ENCODE measurements at places on chromosomes 7 and 10.

GRCh38 chr7:151060113-151060415 lies 675 bp downstream of the SLC4A2 start:
- DNase-seq, result no peak

DNA sequence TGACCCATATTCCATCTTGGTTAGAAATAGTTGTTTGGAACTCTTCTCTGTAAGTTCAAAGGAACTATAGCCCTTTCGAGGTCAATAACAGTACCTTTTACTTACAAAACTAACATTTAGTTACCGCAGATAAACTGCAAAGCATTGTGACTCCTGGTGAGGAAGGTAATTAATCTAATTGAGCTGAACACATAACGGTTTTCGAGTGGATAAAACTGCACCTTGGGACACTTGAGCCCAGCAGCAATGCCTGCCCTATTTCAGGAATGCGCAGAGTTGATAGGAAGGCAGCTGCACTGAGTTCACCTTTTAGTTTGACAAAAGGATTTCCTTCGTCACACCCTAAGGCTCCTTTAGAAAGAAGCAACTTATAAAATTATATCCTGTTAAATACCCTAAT lies 75.4 kb downstream of the JAZF1 start:
- no peak for DNase-seq

DNA sequence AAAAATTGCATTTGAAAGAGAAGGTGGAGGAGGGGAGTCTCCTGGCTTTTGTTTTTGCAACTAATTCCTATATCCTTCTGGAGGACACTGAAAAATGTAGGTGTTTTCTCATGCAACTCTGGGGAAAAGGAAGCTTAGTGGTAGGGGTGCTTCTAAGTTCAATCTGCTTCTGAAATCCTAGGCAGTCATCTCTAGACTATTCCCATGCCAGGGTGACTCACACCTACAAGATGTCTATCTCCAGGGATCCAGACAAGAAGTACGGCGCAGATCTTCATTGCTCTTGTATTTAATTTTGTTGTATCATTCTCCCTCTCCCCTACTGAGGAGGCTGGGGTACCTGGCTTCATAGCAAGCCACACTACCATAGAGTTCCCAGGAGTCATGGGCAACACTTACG lies 258.8 kb downstream of the PHF14 start:
- no peak for DNase-seq

DNA sequence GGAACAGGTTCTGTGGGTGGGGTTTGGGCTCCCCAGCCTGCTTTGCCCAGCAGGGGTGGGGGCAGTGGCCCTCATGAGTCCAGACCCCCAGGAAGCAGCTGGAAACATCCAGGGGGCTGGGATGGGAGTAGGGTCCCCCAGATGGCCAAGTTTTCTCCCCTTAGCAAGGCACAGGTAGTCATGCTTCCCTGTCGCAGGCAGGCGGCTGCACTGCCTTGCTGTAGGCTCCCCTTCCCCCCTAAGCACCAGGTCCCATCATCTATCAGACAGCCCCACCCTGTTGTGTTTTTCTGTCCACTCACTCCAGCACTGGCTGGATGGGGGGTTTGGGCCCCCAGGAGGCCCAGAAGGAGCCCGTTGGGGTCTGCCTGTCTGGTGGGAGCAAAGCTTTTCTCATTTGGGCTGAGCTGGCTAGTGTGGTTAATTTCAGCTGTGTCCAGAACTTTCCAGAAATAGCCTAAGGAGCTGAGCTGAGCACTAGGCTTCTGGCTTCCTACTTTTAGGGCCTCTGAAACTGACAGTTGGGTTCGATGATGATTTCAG lies 7.9 kb downstream of the BRI3 start:
- DNase-seq, result no peak

- no peak for DNase-seq
Observed at GRCh38 chr10:126169899-126170298, 218.4 kb downstream of the ADAM12 start.

DNA sequence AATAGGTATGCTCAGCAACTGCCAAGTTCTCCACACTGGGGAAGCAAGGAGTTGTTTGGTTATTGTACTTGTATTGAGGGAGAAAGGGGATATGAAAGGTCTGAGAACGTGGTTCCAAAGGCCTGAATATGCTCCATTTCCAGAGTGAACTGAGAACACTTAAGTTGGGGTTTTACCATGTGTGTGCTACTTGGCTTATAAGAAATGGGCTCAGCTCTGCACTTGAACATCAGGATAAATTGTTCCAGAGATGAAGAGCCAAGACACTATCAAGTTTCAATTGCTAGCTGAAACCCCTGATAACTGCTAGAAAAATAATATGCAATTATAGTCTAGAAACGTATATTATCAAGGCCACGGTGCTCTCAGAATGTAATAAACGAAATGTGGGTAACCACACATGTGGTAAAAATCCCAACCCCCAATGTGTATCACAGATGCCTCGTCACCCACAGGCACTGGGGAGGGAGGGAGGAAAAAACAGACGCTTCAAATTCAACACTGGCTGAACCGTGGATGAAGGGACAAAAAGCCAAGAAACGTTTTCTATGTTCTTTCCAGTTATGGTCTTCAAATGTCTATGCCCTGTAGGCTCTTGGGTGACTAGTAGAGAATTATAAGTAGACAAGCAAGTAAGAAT lies 16.3 kb downstream of the ELMO1 start:
- DNase-seq, result peak; percentile 54

- no peak for DNase-seq
Observed at GRCh38 chr10:126924915-126925300, 19.7 kb downstream of the DOCK1 start.

DNA sequence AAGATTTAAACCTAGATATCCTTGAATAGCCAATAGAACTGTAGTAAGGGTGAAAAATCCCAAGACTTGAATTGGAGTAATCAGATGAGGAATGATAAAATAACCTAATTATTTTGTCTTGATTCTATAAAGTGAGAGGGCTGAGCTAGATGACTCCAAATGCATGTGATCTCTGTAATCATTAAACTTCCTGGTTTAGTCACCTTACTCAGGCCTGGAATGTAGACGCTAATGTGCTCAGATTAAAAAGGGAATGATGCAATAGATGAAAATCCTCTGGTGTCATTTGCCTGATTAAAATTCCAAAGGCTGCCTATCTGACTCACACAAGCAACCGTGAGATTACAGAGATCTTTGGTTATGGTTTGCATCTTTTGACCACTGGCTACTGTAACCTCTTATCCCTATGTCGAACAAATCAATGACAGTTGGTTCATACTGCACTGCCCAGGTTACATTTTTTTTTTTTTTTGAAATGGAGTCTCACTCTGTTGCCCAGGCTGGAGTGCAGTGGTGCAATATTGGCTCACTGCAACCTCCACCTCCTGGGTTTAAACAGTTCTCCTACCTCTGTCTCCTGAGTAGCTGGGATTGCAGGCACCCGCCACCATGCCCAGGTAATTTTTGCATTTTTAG lies 2.9 kb upstream of the HKDC1 start:
- DNase-seq, result no peak

DNA sequence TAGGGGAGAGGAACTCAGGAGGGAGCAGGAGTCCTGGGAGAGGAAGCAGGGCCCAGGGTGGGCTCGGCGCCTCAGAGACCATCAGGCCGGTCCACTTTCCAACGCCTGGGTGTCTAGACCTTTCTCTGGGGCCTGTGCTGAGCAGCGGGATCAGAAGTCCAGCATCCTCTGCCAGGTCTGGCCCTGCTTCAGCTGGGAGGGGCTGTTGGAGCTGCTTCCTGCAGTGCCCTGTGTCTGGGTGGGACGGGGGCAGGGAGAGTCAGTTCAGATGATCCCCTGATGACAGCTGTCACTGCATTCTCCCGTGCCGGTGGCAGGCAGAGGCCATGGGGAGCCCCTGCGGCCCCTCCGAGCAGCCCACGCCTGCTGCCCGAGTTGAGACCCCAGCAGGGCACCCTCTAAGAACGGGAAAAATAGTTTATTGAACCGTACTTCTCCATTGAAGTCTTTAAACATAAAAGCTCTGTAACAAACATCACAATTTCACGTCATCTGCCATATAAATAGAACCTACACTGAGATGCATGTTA lies 23.3 kb downstream of the AP5Z1 start:
- DNase-seq, result no peak

DNA sequence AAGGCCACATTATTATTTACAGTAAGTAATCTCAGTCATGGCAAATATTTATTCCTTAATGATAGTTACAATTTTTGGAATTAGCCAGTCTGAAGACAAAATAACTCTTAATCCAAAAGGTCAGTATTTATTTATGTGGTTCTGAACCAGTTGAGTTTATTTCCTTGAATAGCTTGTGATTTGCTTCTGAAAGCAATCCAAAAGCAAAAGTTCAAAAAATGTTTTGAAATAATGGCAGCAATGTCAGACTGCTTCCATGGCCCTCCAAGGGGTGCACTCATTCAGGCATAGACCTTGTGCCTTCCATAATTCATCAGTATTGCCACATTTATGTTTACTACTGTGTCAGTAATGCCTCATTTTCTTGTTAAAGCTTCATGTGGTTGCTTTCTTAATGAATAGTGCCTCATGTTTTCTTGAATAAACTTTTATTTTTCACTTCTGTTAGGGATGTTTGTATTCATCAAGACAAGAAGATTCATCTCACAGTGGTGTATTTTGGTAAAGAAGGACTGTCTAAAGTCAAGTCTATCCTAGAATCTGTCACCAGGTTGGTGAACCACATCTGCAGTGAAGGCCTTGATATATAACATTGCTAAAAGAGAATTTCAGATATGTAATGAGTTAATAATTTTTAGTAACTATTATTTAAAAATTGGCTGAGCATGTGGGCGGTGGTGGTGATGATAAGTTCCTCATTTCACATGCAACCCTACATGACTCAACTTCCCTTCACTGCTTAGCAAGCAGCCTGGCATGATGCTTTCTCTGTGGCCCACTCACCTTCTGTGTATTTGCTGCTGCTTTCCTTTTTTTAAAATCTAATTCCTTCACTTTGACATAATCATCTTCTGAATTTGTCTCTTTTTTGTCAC lies 22.0 kb downstream of the CSGALNACT2 start:
- peak; percentile 57 for DNase-seq

DNA sequence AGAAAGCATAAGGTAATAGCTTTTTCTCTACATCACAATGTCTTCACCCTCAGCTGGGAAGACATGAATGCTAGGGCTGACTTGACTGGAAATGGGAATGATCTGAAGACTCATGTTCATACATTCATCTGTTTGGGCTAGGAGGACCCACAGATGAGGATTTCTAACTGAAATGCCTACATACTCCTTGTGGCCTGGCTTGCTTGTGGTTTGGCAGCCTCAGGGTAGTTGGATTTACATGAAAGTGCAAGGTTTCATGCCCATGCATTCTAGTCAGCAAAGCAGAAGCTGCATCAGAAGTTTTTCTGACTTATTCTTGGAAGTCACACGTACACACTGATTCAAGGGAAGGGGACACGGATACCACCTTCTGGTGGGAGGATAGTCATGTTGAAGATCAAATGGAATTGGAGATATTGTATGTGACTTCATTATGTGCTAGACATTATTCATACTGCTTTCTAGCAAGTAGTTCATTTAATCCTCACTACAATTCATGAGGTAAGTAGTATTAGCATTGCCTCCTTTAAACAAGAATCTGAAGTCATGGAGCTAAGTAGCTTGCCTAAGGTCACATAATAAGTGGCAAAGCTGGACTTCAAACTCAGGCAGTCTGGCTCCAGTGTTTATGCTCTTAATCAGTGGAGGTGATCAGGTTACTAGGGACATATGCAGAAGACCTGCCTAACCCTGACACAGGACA lies 957.0 kb downstream of the LRMDA start:
- no peak for DNase-seq

- no peak for DNase-seq
Observed at GRCh38 chr10:120014031-120014430, 121.5 kb downstream of the SEC23IP start.

GRCh38 chr7:6346581-6346980 lies 74.2 kb upstream of the CYTH3 start:
- no peak for DNase-seq

DNA sequence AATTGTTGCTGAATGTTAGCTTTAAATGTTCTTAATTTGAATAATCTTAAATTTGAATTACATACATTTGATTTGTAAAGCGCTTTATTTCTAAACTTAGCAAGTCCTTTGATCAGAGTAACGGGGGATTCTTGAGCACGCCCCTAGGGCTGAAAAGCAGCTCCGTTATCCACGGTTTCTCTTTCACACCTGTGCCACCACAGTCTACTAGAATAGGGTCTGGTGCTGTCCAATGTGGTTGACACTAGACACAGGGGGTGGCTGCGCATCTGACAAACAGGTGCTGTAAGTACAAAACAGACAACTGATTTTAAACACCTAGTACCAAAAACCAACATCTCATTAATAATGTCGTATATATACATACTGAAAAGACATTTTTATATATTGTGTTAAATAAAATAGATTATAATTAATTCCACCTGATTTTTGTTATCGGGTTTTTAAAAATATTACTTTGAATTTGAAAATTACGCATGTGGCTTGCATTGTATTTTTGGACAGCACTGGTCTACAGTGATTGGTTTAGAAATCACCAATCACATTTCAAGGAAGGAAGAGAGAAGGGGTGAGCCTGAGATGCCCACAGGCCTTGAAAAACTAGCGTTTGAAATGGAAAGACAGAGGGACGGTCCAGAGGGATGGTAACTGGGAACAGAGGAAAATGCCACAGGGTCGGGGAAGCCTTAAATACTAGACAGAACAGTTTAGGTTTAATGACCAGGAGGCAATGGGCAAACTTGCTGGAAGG lies 7.3 kb downstream of the SEPHS1 start:
- DNase-seq, result peak; percentile 19

Data from stimulated activated CD4-positive, alpha-beta T cell treated with anti-CD3 and anti-CD28 coated beads, Interleukin-15, amount 100 ng/mL, for 24 hours (primary cell).